Endodermal cell (in vitro differentiated cells): ENCODE measurements at places on chromosomes 7 and 10.
A peak's percentile ranks its signal among the peaks of the same experiment; 100 is the strongest.

DNA sequence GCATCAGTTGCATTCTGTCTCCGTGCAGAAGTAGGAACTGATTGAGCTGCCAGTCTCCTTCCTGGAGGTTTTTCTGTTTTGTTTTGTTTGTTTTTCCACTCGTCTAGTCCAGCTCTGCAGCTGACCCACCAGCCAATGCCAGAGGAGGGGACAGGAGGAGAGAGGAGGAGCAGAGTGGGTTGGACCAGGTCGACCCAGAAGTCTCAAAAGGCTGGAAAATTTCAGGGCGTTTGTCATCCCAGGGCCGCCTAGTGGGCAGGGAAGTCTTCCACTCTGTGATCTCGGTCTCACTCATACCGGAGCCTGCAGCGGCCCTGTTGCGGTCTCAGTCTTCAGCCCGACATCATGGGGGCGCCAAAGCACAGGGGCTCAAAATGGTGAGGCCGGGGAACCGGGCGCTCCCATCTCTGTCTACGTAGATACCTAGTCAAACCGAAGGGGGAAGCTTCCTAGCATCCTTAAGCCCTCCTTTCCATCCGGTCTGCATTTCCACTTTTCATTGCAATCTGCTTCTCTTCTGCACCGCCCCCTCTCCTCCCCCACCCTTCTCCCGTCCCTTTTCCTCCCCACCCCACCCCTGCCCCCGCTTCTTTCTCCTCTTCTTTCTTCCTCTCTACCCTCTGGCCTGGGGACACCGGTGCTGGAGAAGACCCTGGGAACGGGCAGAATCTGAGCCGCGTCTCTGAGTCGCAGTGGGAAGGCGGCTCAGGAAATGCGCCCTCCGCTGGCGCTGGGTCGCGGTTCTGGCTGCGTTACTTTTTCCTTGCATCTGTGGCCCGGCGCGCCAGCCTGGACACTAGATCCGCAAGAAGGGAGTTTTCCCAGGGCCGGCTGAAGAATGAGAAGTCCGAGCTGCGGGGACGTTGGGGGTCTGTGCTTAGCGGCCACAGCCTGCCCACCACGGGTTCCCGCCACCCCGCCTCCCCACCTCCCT, 16.2 kb upstream of the PAX2 start:
- H3K27me3 ChIP-seq = peaks cover 100% of the 10 kb centered on the region
- H3K4me3 ChIP-seq = peak overlapping the region; percentile 72
- DNase-seq = peak; percentile 89
- H3K4me1 ChIP-seq = peaks cover 9% of the 10 kb centered on the region

GRCh38 chr10:14093730-14094484, 236.8 kb downstream of the FRMD4A start:
- no peaks in the 10 kb centered on the region for H3K27me3 ChIP-seq
- H3K4me1 ChIP-seq = no peaks in the 10 kb centered on the region
- H3K36me3 ChIP-seq = no peaks in the 10 kb centered on the region
- peak; percentile 88 for DNase-seq
- no peak overlapping the region for H3K4me3 ChIP-seq

- H3K4me1 ChIP-seq = peaks cover 4% of the 10 kb centered on the region
- H3K27me3 ChIP-seq = peaks cover 13% of the 10 kb centered on the region
- peak; percentile 85 for DNase-seq
- H3K4me3 ChIP-seq = peak overlapping the region; percentile 92
Observed at GRCh38 chr10:70381471-70382421, 679 bp downstream of the LRRC20 start.

DNA sequence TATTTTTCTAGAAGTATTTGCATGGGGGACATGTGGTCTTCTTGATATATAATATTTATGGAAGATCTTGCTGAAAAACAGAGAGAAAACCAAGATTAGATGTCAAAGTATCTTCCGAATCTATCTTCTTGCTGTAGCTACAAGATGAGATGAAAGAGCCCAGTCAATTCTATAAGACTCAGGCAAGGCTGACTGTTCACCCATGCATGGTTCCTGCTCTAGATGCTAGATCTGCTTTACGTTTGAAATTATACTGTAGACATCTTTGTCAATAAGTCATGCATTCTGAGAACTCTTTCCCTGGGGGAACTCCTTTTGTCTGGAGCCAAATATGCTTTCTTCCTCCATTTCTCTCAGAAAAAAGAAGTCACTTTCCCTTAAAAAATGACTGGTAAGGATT, 1292.0 kb downstream of the XPNPEP1 start:
- H3K36me3 ChIP-seq = no peaks in the 10 kb centered on the region
- H3K27me3 ChIP-seq = no peaks in the 10 kb centered on the region
- no peak for DNase-seq
- no peak overlapping the region for H3K4me3 ChIP-seq
- H3K4me1 ChIP-seq = no peaks in the 10 kb centered on the region

GRCh38 chr7:18019555-18019954, 8.1 kb downstream of the PRPS1L1 start:
- no peaks in the 10 kb centered on the region for H3K27me3 ChIP-seq
- DNase-seq = no peak
- H3K27ac ChIP-seq = no peak overlapping the region
- H3K4me1 ChIP-seq = no peaks in the 10 kb centered on the region
- no peaks in the 10 kb centered on the region for H3K36me3 ChIP-seq

DNA sequence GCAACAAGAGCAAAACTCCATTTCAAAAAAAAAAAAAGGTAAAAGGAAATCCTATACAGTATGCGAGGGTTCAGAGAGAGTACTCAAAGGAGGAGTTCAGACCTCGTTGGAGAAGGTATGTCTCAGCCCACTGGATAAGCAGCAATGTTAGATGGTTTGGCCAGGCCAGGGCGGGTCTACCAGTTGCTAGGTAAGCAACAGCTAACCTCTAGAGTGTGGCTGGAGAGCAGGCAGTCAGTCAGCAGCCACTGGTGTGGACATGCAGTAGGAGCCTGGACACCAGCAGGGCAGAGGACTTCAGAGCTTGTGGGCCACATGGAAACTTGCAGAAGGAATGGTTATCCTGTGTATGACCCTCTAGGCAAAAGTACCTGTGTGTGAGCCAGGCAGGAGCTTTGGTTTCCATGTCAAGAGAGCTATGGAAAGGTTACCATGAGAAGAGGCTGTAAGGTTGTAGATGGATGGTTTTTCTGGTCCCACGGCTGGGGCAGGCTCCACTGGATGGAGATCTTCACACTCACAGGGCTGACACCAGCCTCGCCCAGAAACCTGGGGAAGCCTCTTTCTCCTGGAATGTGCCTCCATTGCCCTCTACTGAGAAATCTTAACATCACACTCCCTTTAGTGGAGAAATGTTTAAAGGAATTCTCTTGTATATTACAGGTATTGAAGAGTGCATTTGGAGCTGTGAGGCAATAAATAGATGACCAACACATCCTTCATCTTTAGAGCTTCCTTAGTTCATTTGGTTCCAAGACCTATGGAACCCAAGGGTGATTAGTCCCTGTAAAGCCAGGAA, 63.6 kb downstream of the CCDC186 start:
- H3K4me1 ChIP-seq = no peaks in the 10 kb centered on the region
- no peak overlapping the region for H3K4me3 ChIP-seq
- no peak overlapping the region for H3K27ac ChIP-seq

- H3K4me3 ChIP-seq = no peak overlapping the region
- H3K4me1 ChIP-seq = no peaks in the 10 kb centered on the region
- no peak for DNase-seq
- H3K27me3 ChIP-seq = no peaks in the 10 kb centered on the region
- no peaks in the 10 kb centered on the region for H3K36me3 ChIP-seq
- H3K27ac ChIP-seq = no peak overlapping the region
Observed at GRCh38 chr7:110347081-110347480, 743.8 kb upstream of the LRRN3 start.

DNA sequence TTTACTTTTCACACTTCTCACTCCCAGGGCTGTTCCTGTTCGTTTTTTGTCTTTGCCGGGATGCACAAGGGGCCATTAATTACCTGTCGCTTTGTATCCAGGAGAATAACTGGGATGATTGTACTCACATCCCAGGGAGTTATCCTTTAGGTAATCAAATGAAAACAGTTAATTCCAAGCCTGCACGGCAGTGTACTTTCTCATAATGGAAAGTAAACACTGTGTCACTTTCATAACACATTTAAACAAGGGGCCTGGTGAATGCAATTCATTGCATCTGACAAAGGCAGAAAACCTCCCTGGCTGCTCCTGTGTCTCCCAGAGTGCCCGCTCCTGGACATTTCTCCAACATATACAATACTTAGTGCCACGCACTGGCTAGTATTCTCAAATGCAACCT, 138.7 kb upstream of the CELF2 start:
- no peaks in the 10 kb centered on the region for H3K36me3 ChIP-seq
- no peaks in the 10 kb centered on the region for H3K27me3 ChIP-seq
- no peak for DNase-seq
- no peak overlapping the region for H3K4me3 ChIP-seq
- H3K27ac ChIP-seq = no peak overlapping the region

- H3K27ac ChIP-seq = no peak overlapping the region
- no peaks in the 10 kb centered on the region for H3K27me3 ChIP-seq
- H3K36me3 ChIP-seq = no peaks in the 10 kb centered on the region
- no peak for DNase-seq
Observed at GRCh38 chr10:71088054-71088453, 124.3 kb upstream of the UNC5B start.

GRCh38 chr7:12469568-12469967, 65.9 kb upstream of the VWDE start:
- DNase-seq = no peak
- no peaks in the 10 kb centered on the region for H3K27me3 ChIP-seq
- H3K36me3 ChIP-seq = no peaks in the 10 kb centered on the region
- no peak overlapping the region for H3K27ac ChIP-seq

DNA sequence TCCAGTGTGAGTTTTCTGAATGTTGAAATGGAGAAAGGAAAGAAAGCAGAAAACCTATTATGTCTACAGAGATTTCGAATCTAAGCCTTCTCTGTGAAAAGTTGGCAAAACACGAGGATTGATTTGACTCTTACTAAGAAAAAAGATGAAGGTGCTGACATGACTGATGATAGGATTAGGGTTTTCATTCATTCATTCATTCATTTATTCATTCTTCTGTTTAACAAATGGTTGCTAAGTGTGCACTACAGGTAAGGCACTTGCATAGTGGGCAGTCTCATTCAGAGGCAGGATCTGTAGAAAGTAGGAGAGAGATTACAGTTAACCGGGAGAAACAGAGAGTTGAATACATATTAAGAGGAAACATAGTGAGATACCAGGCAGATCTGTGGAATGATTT, 137.1 kb downstream of the ZNF365 start:
- H3K27ac ChIP-seq = no peak overlapping the region
- no peak for DNase-seq
- H3K4me1 ChIP-seq = peaks cover 7% of the 10 kb centered on the region
- no peaks in the 10 kb centered on the region for H3K36me3 ChIP-seq
- no peaks in the 10 kb centered on the region for H3K27me3 ChIP-seq

GRCh38 chr10:124641282-124642087, 102.7 kb downstream of the FAM53B start:
- H3K4me1 ChIP-seq = peaks cover 4% of the 10 kb centered on the region
- no peak overlapping the region for H3K4me3 ChIP-seq
- DNase-seq = no peak
- H3K27ac ChIP-seq = peak overlapping the region; percentile 44
- no peaks in the 10 kb centered on the region for H3K36me3 ChIP-seq

GRCh38 chr7:136868496-136869000, at the start of gene CHRM2:
CHRM2 (plus strand) TSS chr7:136868652; CDS start chr7:137014866, 146,214 bp downstream.
- H3K27ac ChIP-seq = no peak within 1 kb of the TSS
- peak; percentile 69 for DNase-seq
- peak within 1 kb of the TSS; percentile 79 for H3K4me3 ChIP-seq
- no peaks in the 10 kb centered on the region for H3K36me3 ChIP-seq
- H3K27me3 ChIP-seq = peaks cover 94% of the 10 kb centered on the region

DNA sequence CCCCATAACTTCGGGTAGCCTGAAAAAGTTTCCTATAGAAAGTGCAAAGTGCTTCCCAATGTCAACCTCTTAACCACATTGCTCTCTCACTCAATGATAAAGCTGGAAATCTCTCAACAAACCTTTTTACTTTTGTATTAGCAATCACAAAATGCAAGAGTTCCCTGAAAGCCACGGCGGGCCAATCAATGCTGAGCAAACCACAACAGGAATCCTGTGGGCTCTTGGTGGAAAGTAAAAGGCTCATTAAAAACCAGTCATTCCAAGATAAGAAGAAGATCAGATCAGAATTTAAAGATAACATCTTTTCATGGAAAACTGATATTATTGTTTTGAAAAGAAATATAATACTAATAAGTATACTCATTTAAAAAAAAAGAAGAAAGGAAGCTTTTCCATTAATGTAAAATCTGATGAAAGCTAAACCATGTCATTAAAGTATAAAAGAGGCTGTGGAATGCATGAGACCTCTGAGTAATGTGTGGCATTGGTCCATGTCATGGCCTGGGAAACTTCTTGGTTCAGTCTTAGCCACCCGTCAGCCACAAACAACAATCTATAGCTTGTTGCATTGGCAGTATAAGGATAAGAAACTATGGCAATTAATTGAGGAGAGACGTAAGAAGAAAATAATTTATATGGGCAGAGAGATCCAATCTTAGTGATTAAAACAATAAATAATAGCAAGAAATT, 1066.1 kb upstream of the SORCS1 start:
- H3K27me3 ChIP-seq = peaks cover 5% of the 10 kb centered on the region
- no peaks in the 10 kb centered on the region for H3K4me1 ChIP-seq
- no peak overlapping the region for H3K4me3 ChIP-seq
- DNase-seq = no peak
- no peaks in the 10 kb centered on the region for H3K36me3 ChIP-seq
